ENCODE measurements at places on chromosomes 13 and 19.

GRCh38 chr13:84802073-84802472 lies 919.8 kb upstream of the SLITRK1 start:
- DNase-seq = no peak

- DNase-seq = peak; percentile 25
These were observed 89.4 kb upstream of the RAP2A start for GRCh38 chr13:97344265-97345175.

GRCh38 chr19:7980168-7980567 lies 25.3 kb downstream of the ELAVL1 start:
- no peak for DNase-seq

GRCh38 chr19:40282920-40283319 lies 2.2 kb downstream of the AKT2 start:
- no peak for DNase-seq

DNA sequence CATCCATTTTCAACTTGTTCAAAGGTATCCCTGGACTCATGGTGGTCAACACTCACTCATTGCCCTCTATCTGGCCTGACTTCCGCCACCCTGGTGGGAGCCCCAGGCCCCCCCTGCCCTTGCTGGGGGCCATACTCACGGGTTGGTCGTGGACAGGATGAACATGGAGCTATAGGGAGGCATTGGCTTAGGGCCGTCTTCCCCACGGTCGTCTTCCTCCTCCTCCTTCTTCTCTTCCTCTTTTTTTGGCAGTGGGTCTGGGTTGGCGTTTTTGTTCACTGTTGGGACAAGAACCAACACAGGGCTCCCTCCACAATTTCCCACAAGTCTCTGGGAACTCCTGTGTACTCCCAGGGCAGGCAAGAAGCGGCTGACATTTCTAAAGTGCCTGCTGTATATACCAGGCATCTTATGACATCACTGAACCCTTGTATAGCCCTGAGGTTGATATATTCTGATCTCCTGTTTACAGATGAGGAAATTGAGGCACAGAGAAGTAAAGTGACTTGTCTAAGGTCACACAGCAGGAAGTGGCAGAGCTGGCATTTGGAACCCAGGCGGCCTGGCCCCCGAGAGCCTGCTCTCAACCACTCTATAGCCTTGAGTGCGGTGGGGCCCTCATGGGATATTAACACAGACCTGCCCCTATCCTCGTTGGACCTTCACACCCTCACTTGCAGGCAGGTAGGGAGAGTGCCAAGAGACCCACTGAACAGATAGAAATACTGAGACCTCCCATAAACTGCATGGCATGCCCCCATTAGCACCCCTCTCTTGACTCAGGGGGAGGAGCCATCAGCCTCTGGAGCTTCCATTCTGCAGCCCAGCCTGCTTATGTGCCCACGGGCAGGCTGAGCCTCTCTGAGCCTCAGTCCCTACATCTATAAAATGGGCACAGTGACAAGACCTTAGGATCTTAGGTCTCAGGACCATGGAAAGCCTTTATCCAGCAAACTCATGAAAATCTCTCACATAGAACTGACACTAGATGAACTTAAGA lies 135.0 kb downstream of the IER2 start:
- no peak for DNase-seq

DNA sequence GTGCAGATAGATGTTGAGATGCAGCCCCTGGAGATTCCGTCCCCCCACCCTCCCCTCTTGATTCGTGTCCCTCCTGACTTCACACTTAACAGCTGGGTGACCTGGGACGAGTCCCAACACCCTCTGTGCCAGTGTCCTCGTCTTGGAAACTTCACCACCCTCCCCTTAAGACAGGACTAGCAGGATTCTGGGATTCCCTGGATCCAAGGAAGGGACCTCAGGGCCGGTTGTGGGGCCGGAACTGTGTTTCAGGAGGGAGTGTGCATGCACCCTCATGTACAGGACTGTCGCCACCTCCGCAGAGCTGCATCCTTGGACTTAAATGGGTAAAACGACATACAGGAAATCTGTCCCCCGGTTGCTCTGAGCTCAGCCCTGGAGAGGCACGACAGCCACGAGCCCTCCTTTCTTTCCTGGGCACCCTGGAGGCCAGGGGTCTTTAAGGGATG lies 990 bp downstream of the MYO9B start:
- no peak for DNase-seq

- DNase-seq = no peak
These were observed 232.6 kb upstream of the GPC6 start for GRCh38 chr13:92994056-92994455.

DNA sequence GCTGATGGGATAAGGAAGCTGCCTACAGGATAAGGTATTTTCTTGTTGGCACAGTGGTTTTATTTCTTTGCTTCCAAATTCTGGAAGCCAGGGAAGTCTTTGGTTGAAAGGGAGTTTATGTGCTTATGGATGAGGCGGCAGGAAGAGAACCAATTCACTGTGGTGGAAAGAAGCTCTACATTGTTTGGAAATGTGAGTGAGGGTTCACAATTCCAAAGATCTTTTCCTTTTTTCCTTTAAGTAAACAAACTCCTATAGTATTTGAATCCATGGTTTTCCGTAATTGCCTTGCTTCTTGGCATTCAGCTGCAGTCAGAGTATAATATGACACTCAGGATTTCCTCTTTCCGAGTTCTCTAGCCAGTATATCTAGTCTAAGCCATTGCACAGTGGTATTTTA lies 86.2 kb downstream of the TEX29 start:
- no peak for DNase-seq

GRCh38 chr19:30074741-30075715 lies 133.0 kb downstream of the URI1 start:
- no peak for DNase-seq

GRCh38 chr13:88196106-88196505 lies 524.9 kb downstream of the SLITRK5 start:
- no peak for DNase-seq

DNA sequence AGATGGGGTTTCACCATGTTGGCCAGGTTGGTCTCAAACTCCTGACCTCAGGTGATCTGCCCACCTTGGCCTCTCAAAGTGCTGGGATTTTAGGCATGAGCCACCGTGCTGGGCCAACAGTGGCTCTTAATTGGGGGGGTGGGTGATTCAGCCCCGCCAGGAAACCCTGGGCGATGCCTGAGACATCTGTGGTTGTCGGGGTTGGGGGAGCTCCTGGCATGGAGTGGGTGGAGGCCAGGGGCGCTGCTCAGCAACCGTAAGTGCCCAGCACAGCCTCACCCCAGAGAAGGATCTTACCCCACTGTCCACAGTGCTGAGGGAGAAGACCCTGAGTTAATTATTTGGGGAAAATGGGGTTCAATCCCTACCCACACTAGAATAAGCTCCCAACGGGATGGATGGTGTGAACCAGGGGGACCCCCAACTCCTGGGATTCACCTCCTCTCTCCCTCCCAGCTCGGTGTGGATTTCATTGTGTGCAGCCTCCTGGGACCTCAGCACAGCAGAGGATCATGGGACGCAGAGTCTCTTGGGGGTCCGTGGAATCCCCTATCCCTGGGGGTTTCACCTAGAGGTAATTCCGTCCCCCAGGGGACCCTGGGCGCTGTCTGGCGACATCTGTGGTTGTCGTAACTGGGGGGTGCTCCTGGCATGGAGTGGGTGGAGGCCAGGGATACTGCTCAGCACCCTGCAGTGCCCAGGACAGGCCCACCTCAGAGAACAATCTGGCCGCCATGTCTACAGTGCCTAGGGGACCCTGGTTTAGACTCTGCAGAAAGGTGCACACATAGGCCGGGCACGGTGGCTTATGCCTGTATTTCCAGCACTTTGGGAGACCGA lies 68.9 kb downstream of the GADD45B start:
- no peak for DNase-seq

DNA sequence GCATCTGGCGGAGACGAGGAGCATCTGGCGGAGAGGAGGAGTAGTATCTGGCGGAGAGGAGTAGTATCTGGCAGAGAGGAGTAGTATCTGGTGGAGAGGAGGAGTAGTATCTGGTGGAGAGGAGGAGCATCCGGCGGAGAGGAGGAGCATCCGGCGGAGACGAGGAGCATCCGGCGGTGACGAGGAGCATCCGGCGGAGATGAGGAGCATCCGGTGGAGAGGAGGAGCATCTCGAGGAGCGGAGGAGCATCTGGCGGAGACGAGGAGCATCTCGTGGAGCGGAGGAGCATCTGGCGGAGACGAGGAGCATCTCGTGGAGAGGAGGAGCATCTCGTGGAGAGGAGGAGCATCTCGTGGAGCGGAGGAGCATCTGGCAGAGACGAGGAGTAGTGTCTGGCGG lies 18.6 kb downstream of the C13orf46 start:
- no peak for DNase-seq

DNA sequence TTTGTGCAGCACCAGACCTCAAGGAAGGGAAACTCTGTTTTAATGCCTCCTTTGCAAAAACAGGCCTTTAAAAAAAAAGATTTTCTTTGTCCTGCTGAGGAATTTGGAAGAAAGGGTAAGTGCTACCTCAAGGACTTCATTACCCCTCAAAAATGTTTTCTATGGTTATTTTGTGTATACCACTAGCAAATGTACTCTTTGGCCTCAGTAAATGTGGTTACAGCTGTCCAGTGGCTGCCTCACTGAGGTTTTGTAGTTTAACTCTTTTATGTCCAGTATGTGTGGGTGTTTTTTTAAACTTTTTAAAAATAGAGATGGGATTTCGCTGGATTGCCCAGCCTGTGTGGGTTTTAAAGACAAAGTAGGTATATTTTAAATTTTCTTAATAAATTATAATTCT lies 42.2 kb upstream of the TSC22D1 start:
- no peak for DNase-seq

DNA sequence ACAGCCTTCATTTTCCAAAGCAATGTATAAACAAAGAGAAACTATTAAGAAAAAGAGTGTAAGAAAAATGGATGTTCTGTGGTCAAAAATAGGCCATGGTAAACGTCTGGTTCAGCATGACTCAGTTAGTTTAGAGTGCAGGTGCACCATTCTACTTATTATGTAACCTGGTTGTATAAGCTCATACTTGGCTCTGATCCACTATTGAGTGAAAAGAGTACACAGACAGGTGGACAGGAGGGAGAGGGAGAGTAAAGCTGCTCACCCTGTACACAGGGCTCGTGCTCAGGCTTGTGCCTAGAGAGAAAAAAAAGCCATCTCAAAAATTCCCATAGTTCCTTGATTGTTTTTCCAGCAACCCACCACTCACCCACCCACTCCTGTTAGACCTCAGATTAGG lies 85.8 kb upstream of the ZNF91 start:
- DNase-seq = no peak

DNA sequence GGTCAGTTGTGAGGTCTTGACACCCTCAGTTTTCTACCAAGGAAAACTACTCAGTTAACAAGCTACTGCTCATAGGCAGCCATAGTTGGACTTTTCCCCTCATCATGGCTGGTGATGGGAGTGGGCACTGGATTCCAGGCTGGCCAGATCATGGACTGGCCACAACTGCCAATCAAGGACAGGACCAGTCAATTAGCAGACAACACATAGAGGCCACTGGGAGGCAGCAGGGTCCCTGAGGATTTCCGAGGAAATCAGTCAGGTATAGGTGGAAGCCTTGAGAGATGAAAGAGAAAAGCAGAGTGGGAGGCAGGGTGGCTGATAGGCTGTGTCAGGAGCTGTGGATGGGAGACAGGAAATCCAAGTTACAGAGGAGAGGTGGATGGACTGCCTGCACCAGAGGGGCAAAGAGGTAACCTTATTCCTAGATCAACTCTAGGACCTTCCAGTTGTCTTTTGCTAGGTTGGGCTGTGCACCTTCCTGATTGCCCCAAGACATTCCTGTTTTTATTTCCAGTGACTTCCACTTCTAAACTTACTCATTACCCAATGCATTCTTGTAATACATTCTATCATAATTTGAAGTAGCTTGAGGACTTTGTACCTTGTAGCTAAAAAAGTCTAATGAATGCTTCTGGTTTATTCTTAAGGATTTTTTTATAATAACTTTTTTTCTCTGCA lies 361.8 kb downstream of the KCNRG start:
- no peak for DNase-seq

GRCh38 chr13:113625965-113626721 lies 31.9 kb downstream of the ATP4B start:
- DNase-seq = no peak

DNA sequence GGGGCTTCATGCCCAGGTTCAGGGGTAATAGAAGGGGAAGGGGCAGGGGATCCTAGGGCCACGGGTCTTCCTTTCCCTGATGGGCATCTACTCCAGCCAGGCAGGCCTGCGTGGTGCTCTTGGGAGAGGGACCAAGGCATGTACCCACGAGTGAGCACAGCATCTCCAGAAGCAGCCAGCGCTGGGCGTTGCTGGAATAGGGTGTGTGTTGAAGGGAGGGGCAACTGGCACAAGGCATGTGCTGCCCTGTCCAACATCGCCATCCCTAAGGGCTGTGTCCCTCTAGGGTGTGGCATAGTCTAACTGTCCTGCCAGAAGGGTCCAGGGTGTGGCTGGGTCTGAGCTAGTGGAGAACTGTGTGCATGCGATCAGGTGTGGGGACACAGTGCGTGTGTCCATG lies 2.9 kb downstream of the NOTCH3 start:
- no peak for DNase-seq

- DNase-seq = no peak
These were observed 31.8 kb upstream of the PSG9 start for GRCh38 chr19:43300876-43301765.
